NCI-H2171 treated with DMSO at 0.1 percent for 48 hours (cell line): ENCODE measurements at places on chromosomes 6 and 20.
A peak's percentile ranks its signal among the peaks of the same experiment; 100 is the strongest.

- DNase-seq, result no peak
These were observed 22.0 kb downstream of the LYRM2 start for GRCh38 chr6:89616531-89616930.

DNA sequence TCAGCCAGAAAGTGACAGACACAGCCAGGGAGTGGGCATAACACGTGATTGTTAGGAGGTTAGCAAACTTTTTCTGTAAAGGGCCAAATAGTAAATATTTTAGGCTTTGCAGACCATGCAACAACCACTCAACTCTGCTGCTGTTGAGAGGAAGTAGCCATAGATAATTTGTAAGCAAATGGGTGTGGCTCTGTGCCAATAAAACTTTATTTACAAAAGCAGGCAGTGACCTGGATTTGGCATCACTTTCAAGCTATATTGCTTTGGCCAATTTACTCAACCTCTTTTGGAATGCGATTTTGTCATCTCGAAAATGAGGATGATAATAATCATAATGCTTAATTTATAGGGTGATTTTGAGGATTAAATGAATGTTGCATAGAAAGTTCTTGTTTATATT lies 152.6 kb downstream of the TSHZ2 start:
- DNase-seq, result no peak

DNA sequence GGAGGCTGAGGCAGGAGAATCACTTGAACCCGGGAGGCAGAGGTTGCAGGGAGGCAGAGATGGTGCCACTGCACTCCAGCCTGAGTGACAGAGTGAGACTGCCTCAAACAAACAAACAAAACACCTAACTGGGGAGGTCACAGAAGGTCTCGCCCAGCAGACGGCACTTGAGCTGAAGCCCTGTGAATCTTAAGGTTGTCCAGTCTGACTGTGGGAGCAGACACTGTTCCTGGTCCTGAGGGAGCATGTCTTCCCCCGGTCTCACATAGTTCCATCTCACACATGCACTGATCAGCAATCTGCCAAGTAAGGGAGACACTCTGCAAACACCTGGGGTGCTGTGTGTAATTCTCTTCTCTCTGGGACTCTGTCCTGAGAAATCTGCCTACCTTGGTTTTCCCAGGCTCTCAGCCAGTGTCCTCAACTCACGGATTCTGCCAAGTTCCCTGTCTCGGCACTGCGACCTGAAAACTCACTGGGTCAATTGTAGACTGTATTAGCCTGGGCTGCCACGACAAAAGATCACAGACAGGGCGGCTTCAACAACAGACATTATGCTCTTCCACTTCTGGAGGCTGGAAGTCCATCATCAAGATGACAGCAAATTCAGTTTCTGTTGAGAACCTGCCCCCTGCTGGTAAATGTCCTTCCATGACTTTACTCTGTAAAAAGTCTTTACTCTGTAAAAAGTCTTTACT lies 94.3 kb downstream of the JPH2 start:
- DNase-seq, result no peak

DNA sequence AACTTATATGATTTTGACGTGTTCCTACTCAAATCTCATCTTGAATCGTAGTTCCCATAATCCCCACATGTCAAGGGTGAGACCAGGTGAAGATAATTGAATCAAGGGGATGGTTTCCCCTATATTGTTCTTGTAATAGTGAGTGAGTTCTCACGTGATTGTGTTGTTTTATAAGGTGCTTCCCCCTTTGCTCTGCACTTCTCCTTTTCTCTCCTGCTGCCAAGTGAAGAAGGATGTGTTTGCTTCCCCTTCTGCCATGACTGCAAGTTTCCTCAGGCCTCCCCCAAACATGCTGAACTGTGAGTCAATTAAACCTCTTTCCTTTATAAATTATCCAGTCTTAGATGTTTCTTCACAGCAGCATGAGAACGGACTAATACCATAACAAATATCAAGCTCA lies 83.2 kb downstream of the MANEA start:
- DNase-seq, result no peak

DNA sequence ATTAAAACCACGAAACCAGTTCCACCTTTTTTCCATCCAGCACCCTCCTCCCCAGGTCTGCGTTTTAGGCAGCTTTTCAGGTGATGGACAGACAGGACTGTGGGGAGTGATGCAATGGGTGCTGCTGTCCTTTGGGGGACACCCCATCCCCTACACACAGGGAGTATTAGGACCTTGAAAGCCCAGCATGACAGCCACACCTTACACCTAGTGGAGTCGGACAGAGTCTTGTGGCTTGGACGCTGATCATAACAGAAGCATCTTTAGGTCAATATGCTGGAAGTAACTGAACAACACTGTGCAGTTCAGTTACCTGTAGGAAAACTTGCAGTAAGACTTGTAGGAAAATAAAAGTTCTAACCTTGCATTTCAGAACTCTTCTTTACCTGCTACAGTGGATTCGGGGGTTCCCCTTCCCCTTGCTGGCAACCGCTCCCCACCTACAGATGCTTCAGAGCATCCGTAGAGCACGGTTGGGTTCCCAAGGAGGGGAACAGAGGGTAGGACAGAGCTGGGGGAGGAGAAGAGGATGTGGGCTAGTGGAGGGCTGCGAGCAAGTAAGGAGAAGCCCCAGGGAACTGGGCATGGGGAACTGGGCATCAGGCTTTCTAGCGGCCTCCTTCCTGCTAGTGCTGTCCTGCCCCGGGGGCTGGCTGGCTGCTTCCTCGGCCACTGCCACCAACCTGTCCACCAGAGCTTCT lies 31.7 kb downstream of the PLEKHG1 start:
- DNase-seq, result no peak

DNA sequence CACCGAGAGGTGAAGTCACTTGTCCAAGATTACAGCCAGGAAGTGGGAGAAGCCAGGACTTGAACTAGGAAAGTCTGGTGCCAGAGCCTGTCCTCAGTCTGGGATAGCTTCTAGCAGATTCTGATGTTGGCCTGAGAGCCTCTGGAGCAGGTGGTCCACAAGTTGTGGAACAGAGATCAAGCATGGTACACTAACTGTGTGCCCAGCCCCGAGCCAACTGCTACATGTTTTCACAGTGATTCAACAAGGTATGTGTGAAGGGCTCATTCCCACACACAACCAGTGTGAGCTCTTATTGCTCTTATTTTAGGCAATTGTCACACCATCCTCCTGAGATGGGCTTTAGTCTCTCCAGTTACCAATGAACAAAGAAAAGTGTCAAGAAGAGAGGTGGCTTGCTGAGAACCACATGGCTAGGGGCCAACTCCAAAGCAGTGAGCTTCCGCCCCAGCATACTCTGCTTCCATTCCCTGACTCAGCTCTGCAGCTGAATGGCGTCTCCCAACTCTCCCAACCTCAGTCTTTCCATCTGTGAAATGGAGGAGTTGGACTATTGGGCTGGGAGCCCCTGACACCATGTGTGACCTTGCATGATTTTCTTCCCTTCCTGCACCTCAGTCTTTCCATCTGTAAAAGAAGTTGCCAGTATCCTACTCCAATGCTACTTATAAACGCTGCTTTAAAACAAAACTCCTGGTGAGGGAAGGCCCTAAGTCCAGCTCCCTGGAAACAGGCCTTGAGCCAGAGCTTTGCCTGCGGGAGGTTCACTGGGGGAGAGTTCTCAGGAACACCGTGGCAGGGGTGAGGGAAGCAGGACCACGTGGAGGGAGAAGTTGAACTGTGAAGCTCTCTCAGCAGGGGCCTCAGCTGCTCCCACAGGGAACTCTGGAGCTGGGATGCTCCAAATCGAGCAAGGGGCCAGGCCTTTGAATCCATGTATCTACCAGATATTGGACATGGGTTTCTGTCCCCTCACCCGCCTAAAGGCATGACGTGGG lies 40.9 kb downstream of the CDH22 start:
- DNase-seq, result no peak

GRCh38 chr6:110523451-110524021 lies 47.1 kb upstream of the SLC22A16 start:
- no peak for DNase-seq

GRCh38 chr6:119844387-119844786 lies 494.8 kb upstream of the MAN1A1 start:
- no peak for DNase-seq

- peak; percentile 74 for DNase-seq
These were observed 71.2 kb upstream of the PTPN1 start for GRCh38 chr20:50438986-50439407.

DNA sequence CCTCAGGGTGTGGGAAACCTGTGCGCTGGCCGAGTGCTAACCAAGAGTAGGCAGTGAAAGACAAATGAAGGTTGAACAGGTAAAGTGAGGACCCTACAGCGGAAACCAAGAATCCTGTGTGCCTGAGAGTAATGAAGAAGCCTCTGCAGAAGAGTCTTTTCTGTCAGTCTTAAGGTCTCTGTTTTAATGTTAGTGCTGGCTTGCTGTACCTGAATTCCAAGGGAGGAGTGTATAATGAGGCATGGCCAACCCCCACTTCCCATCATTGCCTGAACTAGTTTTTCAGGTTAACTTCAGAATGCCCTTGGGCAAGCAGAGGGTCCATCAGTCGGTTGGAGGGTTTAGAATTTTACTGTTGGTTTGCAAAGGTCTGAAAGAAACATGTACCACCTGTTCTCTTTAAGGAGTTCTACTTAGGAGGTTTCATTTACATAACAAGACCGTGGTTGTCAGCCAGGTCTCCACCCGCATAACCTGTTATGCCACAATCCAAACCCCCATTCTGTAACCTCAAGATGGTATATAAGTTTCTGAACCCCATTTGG lies 589 bp upstream of the PDCD2 start:
- no peak for DNase-seq

GRCh38 chr6:111921103-111921502 lies 47.9 kb upstream of the FYN start:
- DNase-seq, result peak; percentile 93

- peak; percentile 80 for DNase-seq
These were observed 15.7 kb downstream of the ADISSP start for GRCh38 chr20:3751675-3752385.

- no peak for DNase-seq
These were observed 68.3 kb upstream of the TMEM244 start for GRCh38 chr6:129929433-129929832.

DNA sequence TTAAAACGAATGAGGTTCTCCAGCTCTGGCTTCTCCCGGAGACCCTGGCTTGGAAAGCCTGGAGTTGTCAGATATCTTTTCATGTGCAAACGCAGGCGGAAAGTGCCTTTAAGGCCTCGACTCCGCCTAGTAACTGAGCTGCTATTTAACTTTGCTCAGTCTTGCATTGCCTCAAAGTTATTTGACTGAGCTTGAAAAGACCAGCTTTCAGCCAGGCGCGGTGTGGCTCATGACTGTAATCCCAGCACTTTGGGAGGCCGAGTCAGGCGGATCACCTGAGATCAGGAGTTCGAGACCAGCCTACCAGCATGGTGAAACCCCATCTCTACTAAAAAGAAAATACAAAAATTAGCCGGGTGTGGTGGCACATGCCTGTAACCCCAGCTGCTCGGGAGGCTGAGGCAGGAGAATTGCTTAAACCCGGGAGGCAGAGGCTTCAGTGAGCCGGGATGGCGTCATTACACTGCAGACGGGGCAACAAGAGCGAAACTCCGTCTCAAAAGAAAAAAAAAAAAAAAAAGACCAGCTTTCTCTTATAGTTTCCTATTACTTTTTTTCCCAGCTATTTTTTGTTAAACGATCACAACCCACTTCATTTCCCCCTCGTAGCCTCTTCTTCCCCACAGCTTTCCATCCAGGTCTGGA lies 1.9 kb downstream of the GCNT2 start:
- no peak for DNase-seq
